Keratinocyte (primary cell): ENCODE measurements at places on chromosomes 11 and 22.

DNA sequence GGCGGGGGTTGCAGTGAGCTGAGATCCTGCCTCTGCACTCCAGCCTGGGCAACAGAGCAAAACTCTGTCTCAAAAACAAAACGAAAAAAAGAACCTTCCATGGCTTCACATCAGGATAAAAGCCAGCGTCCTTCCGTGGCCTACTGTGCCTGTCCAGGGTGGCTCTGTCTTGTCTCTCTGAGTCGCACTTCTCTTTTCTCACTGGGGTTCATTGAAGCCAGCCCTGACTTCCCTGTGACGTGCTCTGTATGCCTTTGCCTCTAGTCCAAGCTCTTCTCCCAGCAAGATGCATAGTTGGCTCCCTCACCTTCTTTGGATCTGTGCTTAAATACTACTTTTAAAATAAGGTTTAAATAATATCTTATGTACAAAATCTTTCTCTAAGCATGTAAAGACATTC is 11.6 kb downstream of the ATXN10 start:
- no peak for DNase-seq

DNA sequence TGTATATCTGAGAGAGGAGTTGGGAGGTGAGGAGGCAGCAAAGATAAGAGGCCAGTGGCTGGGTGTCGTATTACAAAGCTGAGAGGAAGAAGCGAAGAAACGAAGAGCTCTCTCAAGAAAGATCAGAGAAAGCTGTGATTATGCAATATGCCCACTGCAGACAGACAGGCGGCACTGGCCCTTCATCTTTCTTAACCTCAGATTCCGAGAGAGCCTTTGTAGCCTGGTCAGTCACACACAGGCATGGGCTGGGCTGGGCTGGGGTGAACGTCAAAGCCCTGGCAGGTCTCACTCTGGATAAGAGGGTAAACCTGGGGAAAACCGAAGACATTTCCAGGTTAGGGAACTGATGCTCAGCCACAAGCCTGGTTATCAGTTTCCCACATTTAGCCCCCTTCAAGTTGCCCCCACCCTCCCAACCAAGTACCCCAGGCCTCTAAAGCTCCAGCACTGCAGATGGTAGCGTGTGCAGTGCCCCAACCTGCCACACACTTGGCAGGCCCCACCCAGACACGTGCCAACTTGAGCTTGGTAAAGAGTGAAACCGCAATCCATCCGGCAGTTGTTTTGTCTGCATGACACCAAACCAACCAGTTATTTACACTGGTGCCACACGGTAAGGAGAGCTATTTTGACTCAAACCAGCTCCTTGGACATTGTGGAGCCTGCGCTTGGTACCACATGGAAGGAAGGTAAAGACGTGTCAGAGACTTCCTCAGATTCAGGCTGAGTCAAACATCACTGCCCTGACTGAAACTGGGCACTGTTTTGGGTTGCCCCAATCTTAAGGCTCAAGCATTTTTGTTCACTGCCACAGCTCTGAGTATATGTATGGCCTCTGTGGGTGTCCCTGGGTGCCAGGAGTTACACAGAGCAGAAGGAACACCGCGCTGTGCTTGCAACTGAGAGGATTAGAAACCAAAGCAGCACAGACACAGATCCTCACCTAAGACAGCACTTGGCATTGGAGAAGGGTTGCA is 135.9 kb downstream of the FDX1 start:
- peak; percentile 11 for DNase-seq

- no peak for DNase-seq
These were observed 3.2 kb upstream of the PIWIL4 start for GRCh38 chr11:94563848-94564467.

DNA sequence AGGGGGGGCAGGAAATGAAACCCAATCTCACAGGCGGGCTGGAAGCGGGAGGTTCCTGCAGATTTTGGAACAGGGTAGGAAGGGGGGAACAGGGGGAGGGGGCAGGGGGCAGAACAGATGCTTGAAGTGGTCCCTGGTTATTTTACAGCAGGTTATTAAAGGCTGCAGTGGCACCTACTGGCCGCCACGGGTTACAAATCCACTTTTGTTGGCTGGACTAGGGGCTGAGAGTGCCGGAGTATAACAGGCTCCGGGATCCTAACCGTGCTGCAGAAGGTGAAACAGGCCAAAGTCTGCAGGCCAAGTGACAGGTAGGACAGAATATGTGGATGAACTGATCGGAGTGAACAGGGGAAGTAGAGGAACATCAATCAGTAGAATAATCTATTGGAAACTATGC is 2.5 kb downstream of the ROBO3 start:
- no peak for DNase-seq

DNA sequence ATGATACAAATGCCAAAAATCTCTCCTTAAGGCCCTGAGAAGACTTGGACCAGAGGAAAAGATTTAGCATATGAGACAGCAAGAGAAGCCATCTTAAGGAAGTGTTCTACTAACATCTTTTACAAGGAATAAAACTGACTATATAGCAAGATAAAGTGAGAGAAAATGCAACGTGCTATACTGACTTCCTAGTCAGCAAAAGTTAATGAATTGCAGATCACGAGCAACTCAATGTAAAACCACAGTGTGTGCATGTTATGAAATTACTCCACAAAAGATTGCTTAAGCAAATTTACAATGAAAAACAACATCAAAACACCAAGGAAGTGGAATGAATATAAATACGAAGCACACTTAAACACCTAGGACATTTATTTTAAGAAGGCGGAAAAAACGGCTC is 187.5 kb downstream of the CADM1 start:
- no peak for DNase-seq
